ENCODE measurements at places on chromosomes 3 and 15.

- DNase-seq = no peak
Measured at GRCh38 chr15:91338766-91339165, 238.7 kb downstream of the SV2B start.

DNA sequence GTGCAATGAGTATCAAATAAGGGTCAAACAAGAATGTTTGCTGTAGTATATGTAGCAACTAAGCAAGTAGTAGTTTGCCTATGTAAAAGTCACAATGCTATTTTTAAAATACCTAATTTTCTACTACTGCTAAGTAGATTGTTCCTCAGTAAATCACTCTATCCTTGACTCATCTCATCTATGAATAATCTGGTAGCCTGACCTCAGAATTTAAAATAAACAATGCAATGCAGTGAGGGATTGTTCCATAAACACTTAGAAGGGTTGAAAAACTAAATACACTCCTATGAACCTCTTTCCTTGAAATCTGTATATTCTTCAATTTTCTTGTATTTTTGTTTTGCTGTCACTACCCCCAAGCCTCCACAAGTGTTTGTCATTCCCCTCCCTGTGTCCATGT is 253.3 kb downstream of the TBC1D5 start:
- no peak for DNase-seq

GRCh38 chr15:38733331-38733730 is 168.7 kb upstream of the RASGRP1 start:
- DNase-seq = no peak

- no peak for DNase-seq
Measured at GRCh38 chr15:83289160-83289559, 4.7 kb upstream of the BNC1 start.

DNA sequence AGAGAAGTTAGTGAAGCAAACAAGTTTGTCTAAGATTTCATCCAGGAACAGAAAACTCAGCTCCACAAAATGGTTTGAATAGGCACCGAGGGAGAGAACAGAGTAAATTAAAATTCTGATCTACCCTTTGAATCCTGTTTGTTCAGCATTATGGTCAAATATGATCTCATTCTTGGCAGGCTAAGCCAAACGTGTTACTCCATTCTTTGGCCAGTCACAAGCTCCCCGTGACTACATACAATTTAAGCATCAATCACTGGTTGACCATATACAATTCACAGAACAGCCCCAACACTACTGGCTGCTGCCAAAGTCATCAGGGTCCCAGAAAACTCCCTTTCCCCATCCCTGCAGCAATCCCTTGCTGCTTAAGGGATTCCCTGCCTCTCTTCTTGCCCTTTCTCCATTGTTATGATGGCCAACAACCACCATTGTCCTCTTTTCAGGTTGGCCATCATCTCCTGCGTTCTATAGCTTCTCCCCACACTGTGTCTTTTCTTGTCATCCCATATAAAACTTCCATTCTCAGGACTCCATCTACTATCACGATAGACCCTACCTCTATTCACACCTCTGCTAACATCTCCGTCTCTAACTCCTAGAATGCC is 46.3 kb downstream of the GOLIM4 start:
- no peak for DNase-seq

DNA sequence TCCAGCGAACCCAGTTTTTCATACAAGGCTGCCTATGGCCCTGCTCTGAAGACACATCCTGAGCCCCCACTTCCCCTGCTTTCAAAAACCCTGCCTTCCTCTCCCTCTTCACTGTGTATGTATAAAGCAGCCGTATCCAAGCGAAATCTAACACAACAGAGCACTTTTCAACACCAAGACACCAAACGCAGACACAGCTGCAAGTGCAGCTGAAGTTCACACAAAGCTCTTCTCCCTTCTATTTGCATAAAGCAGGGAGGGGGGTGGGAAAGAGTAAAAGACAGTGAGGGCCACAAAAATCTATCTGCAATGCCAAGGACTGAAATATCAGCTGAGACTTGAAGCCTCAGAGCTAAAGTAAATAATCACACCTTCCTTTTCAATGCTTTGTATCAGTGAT is 35.1 kb upstream of the CSPG5 start:
- DNase-seq = no peak

DNA sequence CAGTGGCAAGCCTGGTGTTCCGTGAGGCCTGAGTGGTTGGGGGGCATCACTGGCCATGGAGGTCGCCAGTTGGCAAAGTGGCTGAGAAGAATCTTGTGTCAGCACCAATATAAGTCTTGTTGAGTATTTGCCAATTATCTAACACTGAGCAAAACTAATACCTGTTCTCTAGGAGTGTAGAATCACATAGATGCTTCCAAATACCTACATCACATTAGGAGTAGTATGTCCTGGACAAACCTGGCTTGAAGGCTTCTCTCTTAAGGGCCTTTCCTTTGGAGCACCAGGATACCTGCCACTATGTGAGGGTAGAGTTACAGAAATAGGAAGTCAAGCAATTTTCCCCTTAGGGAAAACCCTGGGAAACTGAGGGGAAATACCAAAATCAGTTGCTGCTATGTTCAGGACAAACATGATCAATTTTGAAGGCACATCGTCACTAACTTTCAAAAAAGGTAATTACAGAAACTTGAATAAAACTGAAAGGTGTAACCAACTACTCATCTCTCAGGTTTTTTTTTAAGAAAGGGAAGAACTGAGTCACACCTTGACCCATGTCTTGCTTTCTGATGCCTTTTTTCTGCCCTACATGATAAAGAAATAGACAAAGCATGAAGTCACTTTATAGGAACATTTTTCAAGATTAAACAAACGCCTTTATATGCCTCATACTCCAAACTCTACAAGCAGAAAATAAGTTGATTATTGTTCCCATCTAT is 100.4 kb downstream of the IMPG2 start:
- DNase-seq = no peak

GRCh38 chr15:62928242-62928999 is 114.1 kb upstream of the TPM1 start:
- no peak for DNase-seq

DNA sequence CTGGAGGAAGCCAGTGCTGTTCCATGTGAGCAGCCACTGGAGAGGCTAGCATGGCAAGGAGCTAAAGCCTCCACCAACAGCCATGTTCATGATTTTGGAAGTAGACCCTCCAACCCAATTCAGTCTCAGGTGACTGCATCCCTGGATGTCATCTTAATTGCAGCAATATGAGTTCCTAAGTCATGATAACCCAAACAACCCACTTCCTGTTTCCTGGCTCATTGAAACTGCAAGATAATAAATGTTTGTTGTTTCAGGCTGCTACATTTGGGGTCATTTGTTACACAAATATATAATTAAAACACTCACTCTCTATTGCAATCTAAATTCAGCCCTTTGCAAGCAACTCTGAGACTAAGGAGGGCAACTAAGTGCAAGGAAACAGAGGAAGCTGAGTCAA is 62.4 kb upstream of the SLC24A5 start:
- no peak for DNase-seq

DNA sequence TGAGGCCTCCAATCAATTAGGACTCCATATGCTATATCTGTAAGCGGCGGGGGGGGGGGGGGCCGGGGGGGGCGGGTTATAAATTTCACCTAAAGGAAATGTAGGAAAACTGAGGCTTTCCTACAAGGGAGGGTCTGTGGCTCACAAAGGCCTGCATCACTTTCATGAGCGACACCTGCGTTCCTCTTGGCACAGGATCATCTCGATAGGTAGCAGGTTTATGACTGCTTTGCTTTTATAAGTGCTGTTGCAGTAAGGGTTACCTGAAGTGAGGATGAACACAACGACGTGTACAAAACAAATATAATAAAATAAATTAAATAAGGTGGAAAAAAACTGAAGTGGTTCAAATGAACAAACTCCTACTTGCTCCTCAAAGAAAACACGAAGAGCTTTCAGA is 194.3 kb downstream of the FOXP1 start:
- DNase-seq = no peak

DNA sequence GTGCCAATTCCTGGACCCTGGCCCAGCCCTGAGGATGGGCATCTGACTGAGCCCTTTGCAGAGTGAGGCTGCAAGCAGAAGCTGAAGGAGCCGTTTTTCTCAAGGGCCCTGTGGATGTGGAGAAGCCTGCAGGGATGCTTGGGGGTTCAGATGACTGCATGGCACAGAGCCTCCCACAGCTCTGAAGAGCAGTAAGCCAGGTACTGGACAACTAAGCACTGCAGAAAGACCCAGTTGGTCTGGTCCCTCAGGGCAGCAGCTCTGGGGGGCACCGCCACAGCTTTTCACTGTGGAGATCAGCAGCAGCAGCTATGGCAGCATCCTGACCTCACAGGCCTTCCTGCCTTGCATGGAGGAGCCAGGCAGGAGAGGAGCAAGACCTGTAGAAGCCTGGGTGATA is 67.6 kb downstream of the CRYGS start:
- no peak for DNase-seq

DNA sequence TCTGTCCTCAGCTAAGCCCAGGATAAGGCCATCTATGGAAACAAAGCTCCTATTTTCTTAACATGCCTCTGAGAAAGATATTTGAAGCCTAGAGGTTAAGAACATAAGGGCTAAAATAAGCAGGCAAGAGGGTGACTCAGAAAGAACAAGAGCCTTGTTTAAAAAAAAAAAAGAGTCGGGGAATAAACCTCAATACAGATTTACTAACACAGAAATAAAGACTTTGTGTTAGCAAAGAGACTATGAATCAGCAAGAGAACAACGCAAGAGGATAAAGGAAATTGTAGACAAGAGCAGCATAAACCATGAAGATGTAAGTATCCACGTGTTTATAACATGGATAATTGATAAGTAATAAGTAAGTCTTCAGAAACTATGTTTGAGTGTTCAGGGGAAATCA is 36.0 kb downstream of the RAB27A start:
- no peak for DNase-seq

- DNase-seq = no peak
Measured at GRCh38 chr3:69320871-69321271, 65.0 kb downstream of the FRMD4B start.

GRCh38 chr3:122146466-122146865 is 37.0 kb upstream of the CASR start:
- no peak for DNase-seq

DNA sequence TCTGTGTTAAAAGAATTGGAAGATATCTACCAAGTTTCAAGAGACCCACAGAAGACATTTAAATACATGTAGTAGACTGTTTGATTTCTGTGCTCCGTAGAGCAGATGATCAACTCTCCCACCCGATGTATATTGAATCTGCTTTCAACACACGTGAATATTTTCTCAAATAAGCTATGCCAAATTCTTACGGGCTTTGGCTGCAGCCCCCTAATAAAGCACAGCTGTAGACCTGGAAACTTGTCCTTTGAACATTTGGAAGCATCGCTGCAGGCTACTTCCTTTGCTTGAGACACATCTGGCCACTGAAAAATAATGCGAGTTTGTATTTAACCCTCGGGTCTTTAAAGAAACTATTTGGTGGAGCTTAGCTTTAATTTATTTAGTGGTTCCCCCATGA is 98.3 kb upstream of the SELENOK start:
- no peak for DNase-seq

GRCh38 chr3:53100818-53101466 is 29.3 kb downstream of the RFT1 start:
- DNase-seq = no peak

- no peak for DNase-seq
Measured at GRCh38 chr3:191303596-191303995, 25.6 kb upstream of the CCDC50 start.

DNA sequence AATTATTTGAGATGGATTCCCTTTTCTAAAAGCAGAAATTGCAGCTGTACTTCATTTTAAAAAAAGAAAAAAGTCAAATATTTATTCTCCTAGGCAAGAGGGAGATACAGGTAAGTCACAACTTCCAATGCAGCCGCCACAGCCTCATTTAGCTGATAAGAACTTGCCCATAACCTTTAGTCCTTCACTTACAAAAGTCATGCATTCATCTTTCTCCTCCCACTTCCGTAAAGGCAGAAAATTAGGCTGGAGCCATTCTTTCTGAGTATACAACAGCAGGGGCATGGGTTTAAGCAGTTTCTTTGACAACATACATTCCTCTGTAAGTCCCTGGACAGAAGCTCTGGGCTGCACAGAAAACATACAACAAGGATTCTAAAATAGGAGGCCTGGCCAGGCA is 4.3 kb downstream of the SUCLG2 start:
- no peak for DNase-seq

DNA sequence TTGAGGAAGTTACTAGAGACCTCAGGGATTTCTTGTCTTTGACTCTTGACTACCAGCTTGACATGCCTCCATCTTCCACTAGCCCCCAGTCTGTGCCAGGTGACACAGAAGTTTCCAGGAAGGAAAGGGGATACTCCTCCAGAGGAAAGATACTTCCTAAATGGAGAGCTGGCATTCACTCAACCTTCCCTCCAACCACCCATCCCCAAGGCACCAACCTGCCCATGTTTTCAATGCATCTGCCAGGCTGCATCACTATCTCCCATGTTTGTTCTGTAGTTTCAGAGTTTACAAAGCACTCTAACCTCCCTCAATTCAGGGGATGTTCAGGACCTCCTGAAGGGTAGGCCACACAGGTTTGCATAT is 198.4 kb upstream of the LPP start:
- DNase-seq = no peak

DNA sequence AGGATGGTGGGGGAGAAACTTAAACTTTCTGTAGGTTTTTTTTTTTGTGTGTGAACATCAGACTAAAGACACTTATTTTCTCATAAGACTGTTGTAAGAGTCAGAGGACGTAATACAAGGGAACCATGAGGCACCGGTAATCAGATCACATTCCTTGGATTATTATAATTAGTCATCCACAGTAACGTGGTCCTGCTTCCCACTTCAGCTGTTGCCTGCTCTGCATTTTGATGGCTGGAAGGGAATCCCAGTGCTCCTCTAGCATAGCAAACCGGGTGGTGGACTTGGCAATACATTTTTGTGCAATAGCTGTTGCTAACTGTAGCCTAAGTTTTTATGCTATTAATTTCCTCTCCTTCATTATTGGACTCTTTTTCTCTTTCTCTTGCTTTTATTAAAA is 294.8 kb downstream of the NR2F2 start:
- no peak for DNase-seq

GRCh38 chr3:171223396-171223795 is 196.9 kb upstream of the SLC2A2 start:
- no peak for DNase-seq

GRCh38 chr3:46470831-46471230 is 6.1 kb upstream of the LTF start:
- DNase-seq = no peak
